ENCODE measurements at places on chromosomes 11 and 22. TPM values are rescaled to one million over a fixed set of nuclear protein-coding genes. Genes with fewer than 3 reads are reported as not detected.
A peak's percentile ranks its signal among the peaks of the same experiment; 100 is the strongest.

OR52A1 gene
- not detected for polyA plus RNA-seq

KCNK4 gene
- polyA plus RNA-seq, result not detected

MMP10 gene
- not detected for polyA plus RNA-seq

TPBGL gene
- polyA plus RNA-seq, result 0.07 TPM

GRCh38 chr11:124402326-124402922 is 3.6 kb upstream of the OR8B3 start:
- DNase-seq, result peak; percentile 13

DNA sequence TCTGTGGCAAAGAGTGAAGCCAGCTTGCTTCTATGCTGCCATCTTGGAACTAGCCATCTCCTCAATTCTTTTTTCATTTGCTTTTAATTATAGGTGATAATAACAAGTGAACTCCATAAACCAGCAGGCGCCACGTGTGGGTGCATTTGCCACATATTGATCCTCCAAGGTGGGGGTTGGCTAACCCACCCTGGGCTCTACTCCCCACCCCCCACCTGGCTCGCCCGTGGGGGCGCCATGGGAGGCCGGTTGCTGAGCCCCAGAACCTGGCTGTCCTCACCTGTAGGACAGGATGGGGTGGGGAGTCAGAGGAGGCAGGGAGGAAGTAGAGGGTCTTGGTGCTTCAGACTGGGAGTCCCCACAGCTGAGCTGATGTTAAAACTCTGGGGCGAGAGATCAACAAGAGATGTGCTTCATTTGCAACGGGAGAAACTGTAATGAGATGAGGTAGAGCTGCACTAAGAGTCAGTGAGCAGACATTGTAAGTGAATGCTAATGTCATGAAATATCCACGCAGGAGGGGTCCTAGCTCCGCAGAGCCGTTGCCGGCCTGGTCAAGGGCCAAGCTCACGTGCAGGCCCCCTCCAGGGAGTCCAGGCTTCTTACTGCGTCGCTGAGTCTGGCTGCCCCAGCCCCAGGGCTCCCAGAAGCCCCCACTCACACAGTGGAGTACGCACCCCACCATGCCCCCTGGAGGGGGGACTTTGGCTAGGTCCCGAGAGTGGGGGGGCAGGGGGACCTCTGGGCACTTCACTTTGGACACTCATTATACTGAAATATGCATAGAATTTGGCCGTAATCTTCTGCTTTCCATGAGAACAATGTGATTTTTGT is 59.4 kb downstream of the BRD1 start:
- no peak for DNase-seq

DNA sequence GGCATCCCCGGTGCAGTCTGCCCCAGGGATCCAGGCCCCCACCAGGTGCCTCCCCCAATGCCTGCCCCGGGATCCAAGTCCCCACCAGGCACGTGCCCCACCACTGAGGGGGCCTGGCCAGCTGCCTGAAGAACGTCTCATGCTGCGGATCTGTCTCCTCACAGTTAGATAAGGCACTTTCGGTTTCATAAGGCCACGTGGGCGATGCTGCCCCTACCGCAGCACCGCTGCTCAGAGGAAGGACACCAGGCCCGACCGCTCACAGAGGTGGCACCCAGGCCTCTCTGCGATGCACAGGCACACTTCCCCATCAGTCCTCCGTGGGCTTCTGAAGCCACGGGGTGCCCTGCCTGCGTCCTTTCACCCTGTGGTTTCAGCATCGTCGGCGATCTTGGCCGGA is 68.1 kb upstream of the BID start:
- no peak for DNase-seq

DNA sequence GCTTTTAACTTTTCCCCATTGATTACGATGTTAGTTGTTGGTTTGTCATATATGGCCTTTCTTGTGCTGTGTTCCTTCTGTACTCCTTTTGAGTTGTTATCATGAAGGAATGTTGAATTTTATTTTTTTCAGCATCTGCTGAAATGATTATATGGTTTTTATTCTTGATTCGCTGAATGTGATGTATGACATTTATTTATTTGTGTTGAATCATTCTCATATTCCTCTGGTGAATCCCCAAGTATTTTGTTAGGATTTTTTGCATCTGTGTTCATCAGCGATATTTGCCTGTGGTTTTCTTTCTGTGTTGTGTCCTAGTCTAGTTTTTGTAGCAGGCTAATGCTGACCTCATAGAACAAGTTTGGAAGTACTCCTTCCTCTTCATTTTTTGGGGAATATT is 78.2 kb downstream of the GGT1 start:
- no peak for DNase-seq

All from right renal cortex interstitium (tissue), 3 donors.